ENCODE measurements at places on chromosomes 7 and 10.

GRCh38 chr10:63197344-63198092 is 64.4 kb downstream of the NRBF2 start:
- no peak for DNase-seq

DNA sequence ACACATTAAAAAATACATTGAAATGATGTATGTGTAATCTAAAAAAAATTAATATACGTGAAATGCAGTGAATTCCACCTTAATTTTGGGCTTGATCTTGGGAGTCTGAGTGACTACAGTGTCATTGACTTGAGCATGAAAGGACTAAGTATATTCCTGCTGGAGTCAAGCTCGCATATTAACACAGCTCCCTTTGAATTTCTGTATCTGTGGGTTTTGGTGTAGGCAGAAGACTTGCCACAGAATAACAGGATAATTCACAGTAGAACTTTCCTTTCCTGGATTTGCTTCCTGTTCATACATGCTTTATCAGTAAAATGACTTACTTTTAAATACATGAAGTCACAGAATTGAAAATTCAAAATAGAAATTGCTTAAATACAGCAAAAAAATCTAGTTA is 55.3 kb downstream of the PPP1R9A start:
- no peak for DNase-seq

- no peak for DNase-seq
These were observed 173.4 kb downstream of the IMMP2L start for GRCh38 chr7:111388912-111389311.

- no peak for DNase-seq
These were observed 104.0 kb downstream of the MAPK8 start for GRCh38 chr10:48410503-48410902.

- DNase-seq = no peak
These were observed 238.9 kb downstream of the IPMK start for GRCh38 chr10:58028597-58029366.

DNA sequence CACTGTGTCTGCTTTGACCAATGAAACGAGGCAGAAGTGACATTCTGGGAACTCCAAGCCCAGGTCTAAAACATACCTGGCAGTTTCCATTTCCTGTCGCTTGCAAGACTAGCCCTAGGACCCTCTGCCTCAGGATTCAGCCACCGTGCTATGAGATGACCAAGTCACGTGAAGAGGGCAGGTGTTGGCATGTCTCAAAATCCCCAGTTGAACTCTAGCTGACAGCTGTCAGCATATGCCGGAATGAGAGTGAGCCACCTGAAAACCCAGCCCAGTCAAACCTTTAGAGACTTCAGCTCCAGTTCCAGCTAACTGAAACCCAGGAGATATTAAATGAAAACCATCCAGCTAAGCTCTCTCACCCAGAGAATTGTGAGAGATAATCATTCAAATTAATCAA is 89.9 kb upstream of the PPP1R3A start:
- DNase-seq = peak; percentile 26

DNA sequence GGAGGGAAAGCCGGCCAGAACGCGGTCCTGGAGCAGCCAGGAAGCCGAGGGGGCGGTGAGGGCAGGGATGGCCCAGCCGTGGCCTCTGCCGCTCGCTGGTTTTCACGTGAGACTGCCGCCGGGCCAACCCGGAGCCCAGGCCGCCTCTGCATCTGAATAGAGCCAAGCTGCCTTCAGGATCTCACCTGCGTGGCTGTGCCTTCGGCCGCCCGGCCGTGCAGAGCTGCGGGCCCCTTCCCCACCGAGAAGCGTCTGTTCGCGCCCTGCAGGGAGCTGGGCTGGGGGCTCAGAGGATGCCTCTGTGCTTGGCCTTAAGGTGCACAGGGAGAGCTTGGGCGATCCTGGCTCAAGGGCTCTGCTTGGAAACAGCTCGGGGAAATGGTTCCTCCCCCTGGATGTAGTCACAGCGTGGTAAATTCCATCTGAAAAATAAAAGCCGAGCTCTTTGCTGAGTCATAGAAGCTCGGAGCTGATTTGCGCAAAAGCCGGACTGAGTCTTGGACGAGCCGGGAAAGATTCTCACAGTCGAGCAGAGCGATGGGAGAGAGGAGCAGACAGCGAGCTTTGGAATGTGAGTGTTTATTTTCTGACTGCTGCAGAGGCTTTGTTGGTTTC is at the start of gene JAKMIP3:
Gene JAKMIP3 (plus strand): TSS at position 456 of the 615 bp plus-strand sequence. CDS start 38,863 bp downstream, outside the sequence.
- no peak for DNase-seq

DNA sequence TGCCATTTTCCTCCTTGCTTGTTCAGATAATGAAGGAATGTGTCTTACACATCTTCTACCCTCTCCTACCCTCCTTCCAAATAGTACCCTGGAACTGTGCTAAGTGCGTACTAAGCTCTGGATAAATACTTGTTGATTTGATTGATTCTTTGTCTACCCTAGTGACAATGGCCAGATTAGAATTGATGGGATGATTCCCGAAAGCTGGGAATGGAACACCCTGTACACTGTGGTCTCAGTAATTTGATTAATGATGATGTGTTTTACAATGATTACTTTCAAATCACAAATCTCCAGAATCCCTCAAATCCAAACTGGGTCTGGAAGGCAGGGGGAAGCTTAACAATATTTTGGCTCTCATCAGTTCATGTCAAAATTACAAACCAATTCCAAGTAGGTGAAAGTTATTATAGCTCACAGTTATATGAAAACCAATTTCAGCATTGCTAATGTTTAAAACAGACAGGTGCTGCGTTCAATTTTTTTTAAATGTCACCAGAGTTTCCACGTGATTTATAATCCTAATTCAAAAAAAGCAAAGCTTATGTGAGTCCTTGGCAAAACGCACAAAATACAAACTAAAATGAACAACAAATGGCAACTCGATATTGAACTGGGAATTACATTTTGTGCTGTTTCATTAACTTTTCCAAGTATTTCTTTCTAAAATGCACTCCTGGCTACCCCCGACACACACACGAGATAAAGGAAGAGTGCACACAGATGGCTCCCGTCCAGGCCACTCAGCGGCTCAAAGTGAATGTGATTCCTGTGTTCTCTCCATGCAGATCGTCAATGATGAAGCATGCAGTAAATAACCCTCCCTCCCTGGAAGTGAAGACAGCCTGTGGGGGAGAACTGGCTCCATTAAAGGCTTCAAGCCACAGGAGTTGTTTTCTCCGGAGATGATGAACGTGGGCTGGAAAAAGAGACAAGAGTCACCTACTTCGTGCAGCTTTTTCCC is 21.7 kb upstream of the ADRB1 start:
- no peak for DNase-seq

- no peak for DNase-seq
These were observed 730.8 kb downstream of the SUGCT start for GRCh38 chr7:40865441-40866233.

GRCh38 chr7:22698767-22699166 is 28.2 kb upstream of the IL6 start:
- no peak for DNase-seq

DNA sequence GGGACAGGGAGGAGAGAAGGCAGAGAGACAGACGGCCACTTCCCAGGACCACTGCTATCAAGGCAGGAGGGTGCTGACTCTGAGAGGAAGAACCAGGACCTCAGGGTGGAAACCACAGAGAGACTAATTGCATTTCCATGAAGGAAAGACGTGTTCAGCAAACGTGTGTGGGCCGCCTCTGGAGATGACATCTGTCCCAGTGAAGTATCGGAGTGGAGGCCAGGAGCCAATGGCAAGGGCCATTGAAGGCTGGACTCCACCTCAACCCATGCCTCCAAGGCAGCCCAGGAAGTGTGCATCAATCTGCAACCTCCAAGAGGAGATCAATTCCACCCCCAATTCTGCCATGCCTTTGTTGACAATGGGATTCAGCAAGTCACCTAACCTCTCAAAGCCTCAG is 229.9 kb downstream of the USP6NL start:
- DNase-seq = no peak

DNA sequence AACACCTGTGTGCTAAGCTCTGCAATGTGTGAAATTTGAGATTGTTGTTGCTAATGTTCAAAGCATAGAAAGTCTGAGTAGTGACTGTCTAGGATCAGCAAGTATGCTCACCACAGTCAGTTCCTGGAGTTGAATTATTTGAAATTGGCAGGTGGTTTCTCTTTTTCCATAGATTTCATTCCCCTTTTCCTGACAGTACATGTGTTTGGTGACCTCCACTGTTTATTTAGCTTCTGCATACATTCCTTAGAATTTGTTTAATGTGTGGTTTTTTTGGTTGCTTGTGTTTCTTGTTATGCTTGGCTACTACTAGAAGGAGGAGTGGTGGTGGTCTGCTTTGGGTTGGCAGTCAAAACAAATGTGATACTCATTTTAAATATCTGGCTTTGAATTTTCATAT is 52.3 kb downstream of the FOXP2 start:
- DNase-seq = no peak

GRCh38 chr7:113394856-113395255 is 276.5 kb upstream of the SMIM30 start:
- no peak for DNase-seq

- peak; percentile 40 for DNase-seq
These were observed 95.3 kb upstream of the DNAJB12 start for GRCh38 chr10:72449941-72450441.

- DNase-seq = no peak
These were observed 593.2 kb downstream of the LRMDA start for GRCh38 chr10:76024460-76025123.

- no peak for DNase-seq
These were observed 6.3 kb downstream of the TPST1 start for GRCh38 chr7:66211429-66211828.

DNA sequence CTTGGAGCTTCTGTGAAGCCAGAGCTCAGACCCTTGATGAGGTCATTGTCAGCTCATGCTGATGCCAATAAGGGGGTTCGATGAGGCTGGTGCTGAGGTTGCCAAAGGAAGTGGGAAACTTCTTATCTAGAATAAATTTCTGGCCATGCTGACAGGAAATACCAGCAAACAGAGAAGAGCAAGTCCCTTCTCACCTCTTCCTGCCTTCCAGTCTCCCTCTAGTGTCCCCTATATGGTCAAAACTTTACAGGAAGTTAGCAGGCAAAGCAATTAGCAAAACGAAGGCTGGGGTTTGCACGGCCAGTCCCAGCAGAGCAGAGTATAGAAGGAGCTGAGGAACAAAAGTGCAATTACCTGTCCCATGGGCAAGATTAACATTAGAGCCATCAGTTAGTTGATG is 15.1 kb upstream of the NEUROG3 start:
- no peak for DNase-seq

DNA sequence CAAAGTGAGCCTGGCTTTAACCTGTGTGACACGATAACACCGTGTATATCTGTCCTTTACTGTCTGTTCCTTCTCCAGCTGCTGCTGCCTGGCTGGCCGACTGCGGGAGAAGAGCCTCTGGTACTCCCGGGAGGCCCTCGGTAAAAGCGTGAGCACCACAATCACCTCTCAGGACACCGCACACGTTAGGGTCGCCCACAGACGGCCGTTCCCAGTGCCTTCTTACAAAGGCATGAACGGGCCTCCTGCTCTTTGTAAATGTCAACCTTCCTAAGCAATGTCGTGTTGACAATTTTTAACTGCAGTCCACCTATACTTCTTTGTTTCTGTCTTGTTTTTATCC is 177.6 kb downstream of the DIP2C start:
- no peak for DNase-seq

GRCh38 chr7:31340603-31341002 is at the start of gene NEUROD6:
TSS of gene NEUROD6 (minus strand) at chr7:31340726. CDS start at chr7:31339268, 1,458 bp downstream.
- no peak for DNase-seq

- no peak for DNase-seq
These were observed 287.8 kb downstream of the GALNT17 start for GRCh38 chr7:71419546-71420337.

- DNase-seq = no peak
These were observed 67.0 kb upstream of the INPP5A start for GRCh38 chr10:132470410-132471124.

GRCh38 chr7:46489106-46489505 is 568.0 kb upstream of the IGFBP3 start:
- DNase-seq = no peak

- DNase-seq = no peak
These were observed 257 bp downstream of the WAC start for GRCh38 chr10:28533186-28533564.

GRCh38 chr7:50262916-50263690 is 41.4 kb upstream of the IKZF1 start:
- DNase-seq = no peak

DNA sequence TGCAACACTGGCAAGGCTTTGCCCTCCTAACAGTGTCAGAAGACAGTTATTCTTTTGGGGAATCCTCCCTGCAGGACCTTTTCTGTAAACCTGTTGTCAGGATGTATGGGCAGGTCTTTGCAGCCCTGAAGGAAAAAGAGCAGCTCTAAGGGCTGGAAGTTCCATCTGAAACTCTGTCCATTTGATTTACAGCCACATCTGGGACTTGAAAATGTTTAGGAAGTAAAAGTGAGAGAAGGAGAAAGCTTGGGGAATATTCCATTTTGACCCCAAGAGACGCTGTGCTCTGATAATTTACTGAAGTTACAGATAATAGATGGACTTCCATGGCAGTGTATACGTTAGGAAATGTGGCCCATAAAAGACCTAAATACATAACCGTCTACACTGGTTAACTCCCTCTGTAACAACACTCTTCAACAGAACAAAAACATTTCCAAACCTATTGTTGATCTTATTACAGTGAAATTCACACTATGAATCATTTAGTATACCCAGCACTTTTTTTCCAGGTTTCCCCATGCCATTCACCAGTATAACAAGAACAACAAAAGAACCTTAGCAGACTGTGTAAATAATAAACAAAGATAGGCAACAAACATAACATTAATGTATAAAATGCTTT is 89.1 kb downstream of the KIAA1549 start:
- DNase-seq = peak; percentile 27

- no peak for DNase-seq
These were observed 63.4 kb downstream of the CAV1 start for GRCh38 chr7:116588225-116588624.

DNA sequence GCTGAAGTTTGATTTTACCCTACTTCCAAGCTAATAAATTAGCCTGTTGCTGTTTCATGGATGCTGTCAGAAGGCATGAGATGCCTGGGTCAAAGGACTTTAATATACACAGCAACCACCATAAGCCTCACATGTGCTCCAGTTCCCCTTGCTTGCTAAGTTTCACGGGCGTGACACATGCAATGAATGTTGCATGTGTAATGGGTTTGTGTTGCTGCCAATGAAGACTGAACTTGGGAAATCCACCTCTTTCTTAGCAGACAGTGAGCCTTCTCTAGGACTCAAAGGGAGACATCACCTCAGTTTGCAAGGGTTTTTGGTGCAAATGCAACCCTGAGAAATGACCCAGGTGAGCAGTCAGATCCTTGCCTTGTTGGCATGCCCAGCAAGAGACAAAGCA is 505.5 kb upstream of the PODXL start:
- DNase-seq = no peak

DNA sequence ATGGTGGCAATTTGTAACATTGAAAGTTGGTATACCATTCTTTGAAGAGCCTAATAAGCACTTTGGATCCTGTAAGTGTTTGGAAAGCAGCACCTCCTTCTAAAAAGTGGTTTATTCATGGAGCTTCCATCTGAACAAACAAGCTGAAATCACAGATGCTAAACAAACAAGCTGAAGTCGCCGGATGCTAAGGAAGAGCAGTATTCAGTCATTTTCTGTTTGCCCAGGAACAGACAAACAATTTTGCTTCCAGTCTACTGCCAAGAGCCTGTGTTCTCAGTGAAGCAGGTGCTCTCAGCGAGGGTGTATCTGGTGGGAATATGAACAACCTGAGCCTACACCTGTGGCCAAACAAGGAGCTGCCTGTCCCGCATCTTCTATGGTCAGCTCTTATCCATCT is 6.3 kb downstream of the COL28A1 start:
- peak; percentile 35 for DNase-seq

GRCh38 chr10:122855745-122856144 is 10.1 kb upstream of the CUZD1 start:
- no peak for DNase-seq

All from NCI-H774 (cell line).